CD8-positive, alpha-beta memory T cell (primary cell): ENCODE measurements at places on chromosomes 7 and 10. TPM values are rescaled to one million over a fixed set of nuclear protein-coding genes. Genes with fewer than 3 reads are reported as not detected.
A peak's percentile ranks its signal among the peaks of the same experiment; 100 is the strongest.

Gene PNLIP
- polyA plus RNA-seq = not detected

Gene ATP6V0E2
- polyA plus RNA-seq = 144 TPM

- H3K27ac ChIP-seq = no peak overlapping the region
- H3K4me1 ChIP-seq = no peaks in the 10 kb centered on the region
- no peaks in the 10 kb centered on the region for H3K27me3 ChIP-seq
- DNase-seq = no peak
- no peak overlapping the region for H3K4me3 ChIP-seq
- H3K36me3 ChIP-seq = no peaks in the 10 kb centered on the region
Observed at GRCh38 chr7:38881947-38882684, 26.9 kb downstream of the VPS41 start.

- no peak for DNase-seq
- H3K4me1 ChIP-seq = no peaks in the 10 kb centered on the region
- H3K27me3 ChIP-seq = no peaks in the 10 kb centered on the region
- H3K27ac ChIP-seq = no peak overlapping the region
- no peaks in the 10 kb centered on the region for H3K36me3 ChIP-seq
- no peak overlapping the region for H3K4me3 ChIP-seq
Observed at GRCh38 chr10:84547616-84548015, 219.2 kb downstream of the CCSER2 start.

Gene TLX1
- not detected for polyA plus RNA-seq

DNA sequence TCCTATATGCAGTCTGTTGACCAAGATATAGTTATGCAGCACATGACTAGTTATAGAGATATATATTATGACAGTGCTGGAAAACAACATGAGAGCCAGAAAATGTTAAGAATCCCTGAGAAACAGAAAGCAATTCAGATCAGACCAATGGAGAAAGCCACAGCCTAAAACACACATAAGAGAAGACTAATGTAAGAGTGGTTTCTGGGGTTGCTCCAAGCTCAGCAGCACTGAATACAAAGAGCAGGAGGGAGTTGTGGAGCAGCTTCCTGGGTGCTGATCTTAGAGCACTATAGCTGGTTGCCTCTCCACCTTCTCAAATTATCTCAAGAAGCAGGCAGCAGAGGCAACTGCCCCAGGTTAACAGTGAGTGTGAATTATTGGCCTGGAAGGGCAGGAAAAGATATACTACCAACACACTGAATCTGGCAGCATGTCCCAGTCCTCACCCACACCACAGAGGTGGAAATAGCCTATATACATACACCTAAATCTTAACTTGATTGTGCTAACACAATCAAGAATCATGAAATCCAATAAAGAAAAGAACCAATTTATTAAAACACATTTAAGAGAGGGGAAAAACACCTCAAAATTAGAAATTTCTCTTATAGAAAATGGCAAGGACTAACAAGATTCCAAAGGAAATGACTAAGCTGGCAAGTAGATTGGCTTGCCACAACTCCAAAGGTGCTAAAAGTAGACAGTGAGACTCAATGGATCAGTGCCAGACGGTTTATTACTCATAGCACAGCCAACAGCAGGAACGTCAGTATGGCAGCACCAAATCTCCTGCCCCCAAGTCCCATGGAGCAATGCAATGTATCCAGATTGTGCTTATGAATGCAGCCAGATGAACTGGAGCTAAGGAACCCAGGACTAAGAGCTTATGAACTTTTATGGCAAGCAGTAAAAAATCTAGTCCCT lies 5.1 kb downstream of the PTTG1IP2 start:
- H3K27me3 ChIP-seq = no peaks in the 10 kb centered on the region
- H3K4me1 ChIP-seq = no peaks in the 10 kb centered on the region
- no peak overlapping the region for H3K4me3 ChIP-seq

Gene KLF14
- polyA plus RNA-seq = not detected

GRCh38 chr7:140084142-140084655 lies 21.4 kb upstream of the PARP12 start:
- H3K27ac ChIP-seq = no peak overlapping the region
- no peaks in the 10 kb centered on the region for H3K27me3 ChIP-seq
- H3K36me3 ChIP-seq = no peaks in the 10 kb centered on the region
- DNase-seq = no peak

Gene CLCN1
- not detected for polyA plus RNA-seq

GRCh38 chr7:121513105-121513504 lies 117.0 kb upstream of the FAM3C start:
- H3K36me3 ChIP-seq = no peaks in the 10 kb centered on the region
- no peak overlapping the region for H3K4me3 ChIP-seq
- no peak for DNase-seq
- H3K4me1 ChIP-seq = no peaks in the 10 kb centered on the region
- no peaks in the 10 kb centered on the region for H3K27me3 ChIP-seq

GRCh38 chr10:120741396-120741795 lies 109.8 kb upstream of the WDR11 start:
- no peak overlapping the region for H3K27ac ChIP-seq
- H3K27me3 ChIP-seq = no peaks in the 10 kb centered on the region
- no peak overlapping the region for H3K4me3 ChIP-seq
- no peak for DNase-seq
- no peaks in the 10 kb centered on the region for H3K4me1 ChIP-seq
- no peaks in the 10 kb centered on the region for H3K36me3 ChIP-seq

DNA sequence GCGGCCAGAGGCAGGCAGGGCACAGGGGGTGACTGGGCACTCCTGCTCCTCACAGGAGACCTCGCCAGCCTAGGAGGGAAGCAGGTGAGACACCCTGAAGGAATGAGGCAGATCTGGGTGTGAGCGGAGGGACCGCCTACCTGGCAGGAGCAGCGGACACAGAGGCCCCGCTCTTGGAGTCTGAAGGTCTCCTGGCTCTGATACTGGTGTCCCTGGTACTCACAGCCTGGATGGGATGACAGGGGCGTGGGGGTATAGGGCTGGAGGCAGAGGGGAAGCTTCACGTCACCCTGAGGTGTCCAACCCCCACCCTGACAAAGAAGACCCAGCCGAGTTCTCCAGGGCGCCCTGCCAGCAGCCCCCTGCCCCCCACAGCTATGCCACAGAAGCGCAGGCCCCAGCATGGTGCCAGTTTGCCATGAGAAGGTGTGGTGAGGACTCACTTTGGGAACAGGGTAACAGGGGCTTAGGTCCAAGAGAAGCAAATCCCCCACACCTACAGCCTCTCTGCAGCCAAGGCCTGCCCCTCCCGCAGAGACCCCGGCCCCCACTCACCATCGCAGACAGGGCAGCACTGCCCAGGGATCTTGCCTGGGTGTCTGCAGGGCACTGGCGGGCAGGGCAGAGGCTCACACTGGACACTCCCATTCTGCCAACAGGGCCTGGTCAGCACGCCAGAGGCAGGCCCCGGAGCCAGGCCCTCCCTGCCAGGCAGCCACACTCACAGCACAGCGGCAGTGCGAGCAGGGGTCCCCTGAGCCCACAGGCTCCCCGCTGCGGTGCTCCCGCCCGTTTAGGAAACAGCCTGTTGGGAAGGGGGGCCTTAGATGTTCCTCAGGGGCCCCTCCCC lies 17.0 kb downstream of the KCP start:
- no peaks in the 10 kb centered on the region for H3K4me1 ChIP-seq
- peaks cover under 1% of the 10 kb centered on the region for H3K27me3 ChIP-seq
- no peak overlapping the region for H3K4me3 ChIP-seq
- no peak for DNase-seq
- no peaks in the 10 kb centered on the region for H3K36me3 ChIP-seq
- no peak overlapping the region for H3K27ac ChIP-seq

Gene EPO
- polyA plus RNA-seq = not detected

DNA sequence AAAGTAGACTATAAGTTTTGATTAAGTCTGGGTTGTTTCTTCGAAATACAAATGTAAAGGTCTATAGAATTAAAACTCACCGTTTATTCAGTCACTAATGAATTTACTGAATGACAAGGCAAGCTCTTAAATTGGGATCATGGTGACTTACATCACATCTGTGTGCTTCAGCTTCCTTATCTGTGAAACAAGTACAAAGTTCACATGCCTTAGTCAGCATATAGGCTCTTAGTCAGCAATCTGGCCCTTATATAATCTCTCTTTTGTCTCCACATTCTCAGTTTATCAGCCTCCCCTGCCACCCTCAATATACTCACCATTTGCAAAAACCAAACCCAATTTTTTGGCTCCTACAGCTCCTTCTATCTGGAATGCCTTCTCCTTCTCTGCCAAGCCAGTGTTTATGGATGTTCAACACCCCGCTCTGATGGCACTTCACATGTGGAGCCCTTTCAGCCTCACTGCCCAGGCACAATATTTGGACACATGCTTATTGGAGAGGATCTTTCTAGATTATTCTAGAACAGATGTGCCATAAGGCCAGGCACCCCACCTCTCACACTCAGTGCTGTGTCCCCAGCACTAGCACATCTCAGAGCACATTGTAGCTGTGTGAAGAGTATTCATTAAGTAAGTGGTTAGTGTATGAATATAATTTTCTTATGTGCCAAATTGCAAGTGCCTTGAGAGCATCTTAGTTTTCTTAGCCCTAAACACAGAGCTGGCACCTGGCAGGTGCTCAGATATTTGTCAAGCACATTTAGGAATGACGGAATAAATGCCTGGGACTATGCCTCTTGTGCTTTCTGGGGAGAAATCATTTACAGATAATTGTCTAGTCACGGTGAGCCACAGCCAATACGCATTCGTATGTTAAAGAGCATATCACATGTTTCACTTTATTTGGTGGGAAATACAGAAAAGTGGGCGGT lies 9.8 kb upstream of the LAMB1 start:
- H3K4me3 ChIP-seq = no peak overlapping the region
- no peak for DNase-seq
- H3K36me3 ChIP-seq = no peaks in the 10 kb centered on the region
- no peaks in the 10 kb centered on the region for H3K4me1 ChIP-seq

Gene SDK1
- polyA plus RNA-seq = not detected

DNA sequence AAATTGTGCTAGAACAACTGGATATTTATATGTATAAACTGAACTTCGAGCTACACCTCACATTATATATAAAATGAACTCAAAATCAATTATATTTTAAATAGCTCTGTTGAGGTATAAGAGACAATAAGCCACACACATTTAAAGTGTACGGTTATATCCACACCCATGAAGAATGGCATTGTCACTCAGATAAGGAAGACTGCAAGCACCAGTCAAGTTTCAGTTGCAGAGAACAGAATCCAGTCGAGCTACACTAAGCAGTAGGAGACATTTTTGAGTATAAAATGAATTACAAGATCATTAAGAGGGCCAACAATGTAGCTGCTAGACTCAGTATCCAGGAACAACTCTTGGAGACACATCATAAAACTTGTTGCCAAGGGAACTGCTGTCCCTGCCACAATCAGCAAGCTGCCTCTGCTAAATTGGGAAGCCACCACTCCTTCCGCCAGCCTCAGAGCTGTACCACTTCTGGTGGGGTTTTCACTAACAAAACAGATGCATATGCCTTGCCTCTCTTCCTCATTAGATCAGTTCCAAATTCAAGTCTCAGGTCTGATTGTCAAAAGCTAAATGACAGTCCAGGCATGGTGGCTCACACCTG lies 19.6 kb upstream of the GPNMB start:
- H3K4me1 ChIP-seq = no peaks in the 10 kb centered on the region
- no peak for DNase-seq
- no peak overlapping the region for H3K27ac ChIP-seq
- H3K4me3 ChIP-seq = no peak overlapping the region
- H3K27me3 ChIP-seq = no peaks in the 10 kb centered on the region

Gene FBXL13
- 0.43 TPM for polyA plus RNA-seq

- H3K4me3 ChIP-seq = no peak overlapping the region
- no peaks in the 10 kb centered on the region for H3K27me3 ChIP-seq
- peaks cover 55% of the 10 kb centered on the region for H3K36me3 ChIP-seq
- no peak overlapping the region for H3K27ac ChIP-seq
Observed at GRCh38 chr7:100575746-100576383, 2.2 kb upstream of the SAP25 start.

DNA sequence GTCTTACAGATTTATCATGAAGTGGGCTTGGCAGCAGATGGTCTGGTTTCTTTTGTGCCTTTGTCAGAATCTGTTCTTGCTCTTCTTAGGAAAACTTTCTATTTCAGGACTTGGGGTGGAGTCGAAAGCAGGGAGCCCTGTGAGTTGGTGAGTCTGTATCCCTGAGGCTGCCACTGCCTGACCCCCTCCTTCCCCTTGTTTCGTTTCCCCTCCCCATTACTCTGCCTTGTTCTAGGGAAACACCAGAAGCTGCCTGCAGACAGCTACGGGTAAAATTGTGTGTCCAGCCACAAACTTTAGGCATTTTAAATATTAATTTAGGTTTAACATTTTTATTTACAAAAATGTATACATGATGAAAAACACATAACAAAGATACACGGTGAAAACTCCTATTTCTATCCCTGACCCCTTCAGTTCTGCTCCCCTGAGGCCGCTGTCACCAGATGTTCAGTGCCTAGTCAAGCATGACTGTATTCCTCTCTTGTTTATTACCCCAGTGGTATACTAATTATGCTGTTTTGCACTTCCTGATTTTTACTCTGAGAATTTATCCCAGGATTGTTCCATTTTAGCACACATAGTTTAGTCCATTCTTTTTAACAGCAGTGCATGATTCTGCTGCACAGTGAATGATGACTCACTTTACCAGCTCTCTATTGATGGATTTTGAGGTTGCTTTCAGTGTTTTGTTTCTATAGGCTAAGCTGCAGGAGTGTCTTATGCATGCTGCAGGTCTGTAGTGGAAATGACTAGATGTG lies 9.1 kb downstream of the TSPAN14 start:
- no peaks in the 10 kb centered on the region for H3K36me3 ChIP-seq
- H3K4me1 ChIP-seq = peaks cover 100% of the 10 kb centered on the region
- no peak for DNase-seq
- peak overlapping the region; percentile 53 for H3K4me3 ChIP-seq

GRCh38 chr7:70646536-70647248 lies 485.3 kb upstream of the GALNT17 start:
- peaks cover 26% of the 10 kb centered on the region for H3K4me1 ChIP-seq
- no peak overlapping the region for H3K27ac ChIP-seq
- DNase-seq = no peak

Gene PDE1C
- not detected for polyA plus RNA-seq

Gene ITPRID1
- polyA plus RNA-seq = not detected

GRCh38 chr7:31979690-31980330 lies 90.4 kb downstream of the PDE1C start:
- H3K4me1 ChIP-seq = no peaks in the 10 kb centered on the region
- no peak for DNase-seq
- no peaks in the 10 kb centered on the region for H3K36me3 ChIP-seq
- H3K4me3 ChIP-seq = no peak overlapping the region

DNA sequence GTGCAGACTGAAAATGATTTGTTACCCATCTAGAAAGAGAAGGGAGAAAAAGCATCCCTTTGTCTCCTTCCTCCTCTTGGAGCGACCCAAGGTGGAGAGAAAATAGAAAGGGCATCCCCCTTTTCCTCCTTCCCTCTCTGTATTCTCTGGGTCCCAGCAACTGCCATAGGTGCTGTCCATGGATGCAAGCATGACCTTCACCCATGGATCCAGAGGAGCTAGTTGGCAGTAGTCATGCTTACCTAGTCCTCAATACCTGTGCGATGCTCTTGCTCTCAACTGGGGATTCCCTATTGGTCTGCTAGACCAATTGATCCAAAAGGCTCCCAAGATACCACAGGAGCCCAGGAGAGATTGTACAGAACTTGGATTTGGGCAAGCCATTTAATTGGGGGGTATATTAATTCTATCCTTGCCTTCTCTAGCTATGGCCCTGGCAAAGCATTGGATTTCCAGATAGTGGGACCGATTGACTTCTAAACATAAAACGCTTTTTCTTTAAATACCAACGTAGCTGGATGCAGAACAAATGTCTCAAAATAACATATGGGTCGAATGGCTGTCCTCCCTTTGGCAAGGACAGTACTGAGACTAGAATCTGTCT lies 547.8 kb upstream of the IGFBP3 start:
- H3K4me1 ChIP-seq = no peaks in the 10 kb centered on the region
- no peak for DNase-seq
- no peak overlapping the region for H3K27ac ChIP-seq
- no peaks in the 10 kb centered on the region for H3K36me3 ChIP-seq
- no peak overlapping the region for H3K4me3 ChIP-seq

GRCh38 chr10:6600224-6600987 lies 20.3 kb upstream of the PRKCQ start:
- peaks cover 58% of the 10 kb centered on the region for H3K4me1 ChIP-seq
- no peak for DNase-seq
- H3K36me3 ChIP-seq = no peaks in the 10 kb centered on the region
